Ovary (tissue), 10 donors: ENCODE measurements at places on chromosomes 1 and 21. TPM values are rescaled to one million over a fixed set of nuclear protein-coding genes. Genes with fewer than 3 reads are reported as not detected.

- no peak for DNase-seq
These were observed 12.5 kb upstream of the GUCA2A start for GRCh38 chr1:42176902-42177519.

GRCh38 chr1:11535316-11535715, 56.4 kb downstream of the DISP3 start:
- DNase-seq: no peak

Gene SPRR5
- not detected for total RNA-seq

DNA sequence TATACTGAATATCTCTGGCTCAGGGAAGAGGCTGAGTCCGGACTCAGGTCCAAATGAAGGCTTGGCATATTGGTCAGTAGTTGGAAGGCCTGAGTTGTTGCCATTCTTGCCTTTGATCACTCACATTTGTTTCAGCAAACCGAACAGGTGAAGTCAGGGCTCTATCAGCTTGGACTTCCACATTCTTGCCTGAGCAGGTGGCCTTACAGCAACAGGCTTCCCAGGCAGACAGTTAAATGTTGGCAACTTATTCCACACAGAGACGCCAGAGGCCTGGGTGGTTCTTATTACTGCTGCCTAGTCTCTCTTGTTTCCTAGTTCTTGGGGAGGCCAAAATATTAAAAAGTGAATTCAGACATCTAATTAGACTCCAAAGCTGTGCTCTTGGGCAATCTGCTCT, 36.6 kb downstream of the XCL2 start:
- no peak for DNase-seq

- DNase-seq: no peak
These were observed 18.3 kb upstream of the CNR2 start for GRCh38 chr1:23931491-23931880.

DNA sequence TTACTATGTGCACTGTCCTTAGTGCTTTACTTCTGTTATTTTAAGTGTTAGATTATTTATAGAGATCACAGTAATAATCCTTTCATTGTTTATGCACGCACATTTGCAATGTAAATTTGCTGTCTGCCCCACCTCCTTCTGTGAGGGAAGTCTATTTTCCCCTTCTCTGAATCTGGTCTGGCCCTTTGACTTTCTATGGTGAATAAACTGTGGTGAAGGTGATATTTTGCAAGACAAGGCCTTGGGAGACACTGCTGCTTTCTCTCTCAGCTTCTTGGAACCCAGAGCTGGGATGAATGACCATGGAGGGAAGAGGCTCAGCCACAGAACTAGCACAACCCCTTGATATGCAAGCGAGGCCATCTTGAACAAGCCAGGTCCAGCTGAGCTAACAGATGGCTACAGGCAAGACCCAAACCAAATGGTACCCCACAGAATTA, 156.3 kb downstream of the ST6GALNAC3 start:
- DNase-seq: no peak

- DNase-seq: no peak
These were observed 20.7 kb downstream of the SH3BP5L start for GRCh38 chr1:248804771-248805681.

Gene ABCG1
- total RNA-seq: 9.3 TPM

Gene ASCL5
- not detected for total RNA-seq

GRCh38 chr1:18278946-18279345, 171.3 kb downstream of the IGSF21 start:
- no peak for DNase-seq

DNA sequence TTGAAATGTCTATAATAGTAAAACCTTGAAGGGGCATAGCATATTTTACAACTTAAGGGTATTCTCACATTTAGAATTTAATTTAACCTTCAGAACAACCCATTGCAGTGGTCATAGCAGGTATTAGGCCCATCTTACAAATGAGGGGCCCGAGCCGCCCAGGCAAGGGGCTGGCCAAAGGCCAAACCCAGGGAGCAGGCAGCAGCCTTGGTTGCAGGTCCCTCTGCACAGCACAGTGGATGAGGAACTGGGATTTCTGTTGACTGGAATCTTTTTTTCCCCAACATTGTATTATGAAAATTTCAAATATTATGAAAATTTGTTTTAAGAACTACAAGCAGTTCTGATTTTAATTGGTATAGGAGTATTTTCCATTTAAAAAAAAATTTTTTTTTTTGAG, 33.2 kb downstream of the CCSAP start:
- no peak for DNase-seq

DNA sequence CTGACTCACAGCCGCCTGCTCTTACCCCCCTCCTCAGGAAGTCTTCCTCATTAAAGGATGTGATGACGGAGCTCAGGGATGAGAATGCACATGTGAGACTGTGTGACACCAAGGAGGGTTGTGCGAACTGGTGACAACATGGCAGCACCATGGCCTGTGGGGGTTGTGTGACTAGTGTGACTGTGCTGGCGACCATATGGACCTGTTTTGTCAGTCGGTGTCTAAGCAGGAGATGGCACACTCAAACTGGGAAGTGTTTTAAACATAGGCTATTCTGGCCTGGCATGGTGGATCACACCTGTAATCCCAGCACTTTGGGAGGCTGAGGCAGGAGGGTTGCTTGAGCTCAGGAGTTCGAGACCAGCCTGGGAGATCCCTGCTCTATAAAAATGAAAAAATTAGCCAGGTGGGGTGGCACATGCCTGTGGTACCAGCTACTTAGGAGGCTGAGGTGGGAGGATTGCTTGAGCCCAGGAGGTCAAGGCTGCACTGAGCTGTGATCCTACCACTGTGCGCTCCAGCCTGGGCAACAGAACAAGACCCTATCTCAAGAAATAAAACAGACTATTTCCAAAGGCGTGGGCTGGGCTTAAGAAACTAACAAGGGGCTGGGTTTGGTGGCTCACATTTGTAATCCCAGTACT, 7.4 kb downstream of the TRNP1 start:
- DNase-seq: no peak

DNA sequence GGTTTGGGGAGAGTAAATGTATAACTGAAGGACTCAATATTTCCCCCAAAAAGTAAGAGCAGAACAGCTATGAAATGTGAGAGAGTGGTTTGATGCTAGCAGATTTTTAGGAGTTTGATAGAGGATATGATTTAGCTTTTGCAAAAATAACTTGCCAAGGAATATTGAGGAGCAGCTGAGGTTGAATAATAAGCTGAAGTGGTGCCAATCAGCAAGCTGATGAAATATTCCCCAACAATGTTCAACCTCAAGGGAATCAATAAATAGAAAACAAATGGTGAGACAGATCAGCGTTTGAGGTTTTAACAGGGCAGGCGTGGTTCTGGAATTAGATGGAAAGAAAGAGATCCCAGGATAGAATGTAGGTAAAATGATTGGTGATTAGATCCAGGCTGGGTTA, 413.4 kb upstream of the ADAMTS5 start:
- DNase-seq: no peak

Gene ZNF672
- 21.6 TPM for total RNA-seq

Gene BEST4
- 1.7 TPM for total RNA-seq

DNA sequence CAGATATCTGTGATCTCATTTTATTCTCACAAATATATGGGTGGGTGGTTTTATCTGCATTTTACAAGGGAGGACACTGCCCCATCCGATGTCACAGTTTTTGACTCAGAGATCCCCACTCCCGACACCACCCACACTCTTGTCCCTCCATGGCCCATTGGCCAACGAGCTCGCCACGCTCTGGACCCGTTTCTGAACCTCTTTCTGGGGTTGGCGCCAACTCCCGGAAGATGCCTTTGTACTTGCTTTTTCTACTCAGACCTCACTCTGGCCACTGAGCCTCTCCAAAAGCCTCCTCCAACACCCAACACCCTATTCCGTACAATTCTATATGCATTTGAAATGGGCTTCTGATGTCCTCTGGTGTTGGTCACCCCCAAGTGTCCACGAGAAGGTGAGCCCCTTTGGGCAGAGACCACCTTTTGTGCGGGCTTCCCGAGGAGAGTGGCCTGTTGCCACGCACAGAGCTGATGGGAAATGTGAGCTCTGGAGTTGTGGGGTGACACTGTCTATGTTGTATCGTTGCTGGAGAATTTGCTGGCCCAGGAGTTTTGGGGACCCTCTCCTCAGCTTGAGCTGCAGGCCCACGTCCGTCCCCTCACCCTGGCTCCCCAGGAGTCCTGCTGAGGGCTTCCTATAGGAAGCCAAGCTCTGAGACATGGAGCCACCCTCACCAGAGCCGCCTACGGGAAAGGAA, 366.9 kb upstream of the VAMP3 start:
- no peak for DNase-seq

Gene TMPRSS15
- total RNA-seq: not detected

Gene CELA2B
- total RNA-seq: 0.33 TPM

DNA sequence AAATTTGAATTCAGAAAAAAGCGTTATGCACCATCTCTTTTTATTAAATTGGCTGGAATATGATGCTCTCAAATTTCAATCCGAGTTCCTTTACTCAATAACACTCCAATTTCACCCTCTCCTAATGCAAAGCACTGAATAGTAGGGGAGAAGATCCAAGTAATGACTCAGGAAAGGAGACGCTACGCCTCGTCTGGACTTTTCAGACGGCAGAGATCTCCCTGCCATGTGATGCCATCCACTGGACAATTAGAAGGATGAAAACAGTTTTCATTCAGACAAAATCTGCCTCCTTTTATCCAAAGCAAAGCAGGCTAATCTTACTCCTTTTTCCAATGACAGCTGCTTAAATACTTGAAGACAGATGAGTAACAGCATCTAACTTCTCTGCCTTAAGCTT, 242.4 kb upstream of the GREM2 start:
- DNase-seq: no peak

Gene AMY1A
- total RNA-seq: not detected

Gene LPGAT1
- 30.7 TPM for total RNA-seq

GRCh38 chr1:161973924-161974845, 49.5 kb downstream of the OLFML2B start:
- no peak for DNase-seq

DNA sequence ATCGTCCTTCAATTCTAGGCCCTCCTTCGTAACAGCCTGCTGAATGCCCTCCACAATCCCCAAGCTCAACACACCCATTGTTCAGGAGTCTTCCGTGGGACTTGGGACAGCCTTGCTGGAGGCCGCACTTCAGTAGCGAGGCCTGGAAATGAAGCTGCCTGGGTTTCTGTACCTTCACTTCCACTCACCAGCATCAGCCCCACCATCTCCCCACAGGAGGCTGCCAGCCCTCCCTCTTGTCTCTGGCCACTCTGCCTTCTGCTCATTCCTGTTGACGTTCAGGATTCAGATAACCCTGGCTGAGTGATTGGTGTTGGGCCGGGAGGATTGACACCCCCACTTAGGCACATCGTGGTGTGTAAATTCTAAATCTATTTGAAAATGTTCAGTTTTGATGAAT, 23.4 kb upstream of the CSF1 start:
- DNase-seq: no peak

DNA sequence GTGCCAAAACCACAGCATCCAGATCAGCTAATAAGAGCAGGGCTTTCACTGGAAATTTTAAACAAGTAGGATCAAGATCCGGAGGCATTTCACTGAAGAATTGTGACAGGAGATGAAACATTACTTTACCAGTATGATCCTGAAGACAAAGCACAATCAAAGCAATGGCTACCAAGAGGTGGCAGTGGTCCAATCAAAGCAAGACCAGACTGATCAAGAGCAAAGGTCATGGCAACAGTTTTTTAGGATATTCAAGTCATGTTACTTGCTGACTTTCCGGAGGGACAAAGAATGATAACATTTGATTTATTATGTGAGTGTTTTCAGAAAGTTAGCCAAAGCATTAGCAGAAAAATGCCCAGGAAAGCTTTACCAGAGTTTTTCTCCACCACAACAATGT, 8.2 kb downstream of the ZSWIM5 start:
- DNase-seq: no peak

- DNase-seq: no peak
These were observed 12.3 kb upstream of the TARS2 start for GRCh38 chr1:150474869-150475268.
